ENCODE measurements at places on chromosomes 1 and 21.

DNA sequence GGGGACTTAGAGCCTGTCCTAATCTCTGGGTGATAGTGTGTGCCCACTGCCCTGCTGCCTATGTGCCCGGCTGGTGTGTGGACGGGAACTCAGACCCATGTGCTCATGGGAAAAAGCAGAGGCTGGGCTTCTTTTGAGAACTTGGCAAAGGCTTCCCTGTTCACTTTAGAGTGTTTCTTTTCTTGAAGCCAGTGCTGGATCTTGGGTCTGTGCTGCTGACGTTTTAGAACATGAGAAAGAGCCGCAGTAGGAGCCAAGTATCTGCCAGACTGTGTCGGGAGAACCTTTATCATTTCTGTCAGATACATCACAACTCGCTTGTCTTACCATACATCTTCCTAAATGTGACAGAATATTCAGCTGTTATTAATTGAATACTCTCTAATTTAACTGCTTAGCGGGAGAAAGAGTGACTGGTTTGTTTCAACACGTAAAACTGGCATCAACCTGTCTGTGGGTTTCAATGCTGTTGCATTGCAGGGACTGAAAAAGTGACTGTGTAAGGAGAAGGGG lies 195.2 kb downstream of the PBX1 start:
- no peak for DNase-seq

- no peak for DNase-seq
Measured at GRCh38 chr1:118209648-118210047, 24.6 kb upstream of the SPAG17 start.

GRCh38 chr1:8378981-8379470 lies 61.1 kb downstream of the SLC45A1 start:
- DNase-seq, result no peak

DNA sequence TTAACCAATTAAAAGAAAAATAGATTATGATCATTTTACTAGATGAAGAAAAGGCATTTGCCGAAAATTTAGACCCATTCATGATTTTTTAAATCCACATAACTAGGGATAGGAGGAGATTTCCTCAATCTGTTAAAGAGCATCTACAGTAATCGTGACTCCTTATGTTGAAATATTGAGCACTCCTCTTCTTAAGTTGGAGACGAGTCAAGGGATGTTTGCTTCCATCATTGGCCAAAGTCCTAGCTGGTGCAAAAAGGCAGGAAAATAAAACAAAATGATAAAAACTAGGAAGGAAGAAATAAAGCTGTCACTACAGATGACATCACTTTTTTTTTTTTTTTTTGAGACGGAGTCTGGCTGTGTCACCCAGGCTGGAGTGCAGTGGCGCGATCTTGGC lies 245.6 kb upstream of the KAZN start:
- no peak for DNase-seq

- no peak for DNase-seq
Measured at GRCh38 chr21:45922648-45923047, 58.9 kb upstream of the COL6A1 start.

- DNase-seq, result no peak
Measured at GRCh38 chr1:58971629-58972140, 187.8 kb upstream of the JUN start.

DNA sequence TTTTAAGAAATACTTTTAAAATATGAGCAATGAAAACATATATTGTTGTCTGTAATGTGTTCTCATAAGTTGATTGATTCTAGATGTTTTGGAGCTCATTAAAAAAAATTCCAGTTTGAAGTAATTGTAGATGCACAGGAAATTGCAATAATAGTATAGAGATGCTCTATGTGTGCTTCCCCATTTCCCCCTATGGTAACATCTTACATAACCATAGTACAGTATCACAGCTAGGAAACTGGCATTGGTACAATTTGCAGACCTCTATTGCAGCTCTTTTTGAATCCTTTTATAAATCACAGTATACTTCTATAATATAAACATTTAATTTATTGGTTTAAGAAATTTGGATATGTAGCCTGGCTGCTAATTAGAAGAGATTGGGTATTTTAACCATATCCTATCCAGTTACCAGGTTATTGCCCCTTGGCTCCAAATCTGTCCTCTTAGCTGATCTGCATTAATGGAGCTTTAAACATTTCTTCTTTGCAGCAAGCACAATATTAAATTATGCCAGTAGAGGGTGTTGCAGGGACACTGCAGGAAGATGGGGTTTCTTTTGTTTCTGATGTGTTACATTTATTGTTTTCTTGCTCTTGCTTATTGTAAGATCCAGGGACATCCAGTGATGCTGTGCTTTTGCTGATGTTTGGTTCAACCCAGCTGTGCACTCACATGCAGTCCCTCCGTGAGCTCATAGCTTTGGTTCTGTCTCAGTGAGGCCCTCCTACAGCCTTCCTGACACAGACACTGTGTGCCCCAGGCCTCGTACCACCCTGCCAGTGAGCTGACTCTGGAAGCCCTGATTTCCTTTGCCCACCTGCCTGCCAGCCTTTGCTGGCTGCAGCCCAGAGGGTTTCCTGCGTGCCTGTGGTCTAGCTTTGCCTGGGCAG lies 103.3 kb downstream of the RABGAP1L start:
- DNase-seq, result peak; percentile 73

DNA sequence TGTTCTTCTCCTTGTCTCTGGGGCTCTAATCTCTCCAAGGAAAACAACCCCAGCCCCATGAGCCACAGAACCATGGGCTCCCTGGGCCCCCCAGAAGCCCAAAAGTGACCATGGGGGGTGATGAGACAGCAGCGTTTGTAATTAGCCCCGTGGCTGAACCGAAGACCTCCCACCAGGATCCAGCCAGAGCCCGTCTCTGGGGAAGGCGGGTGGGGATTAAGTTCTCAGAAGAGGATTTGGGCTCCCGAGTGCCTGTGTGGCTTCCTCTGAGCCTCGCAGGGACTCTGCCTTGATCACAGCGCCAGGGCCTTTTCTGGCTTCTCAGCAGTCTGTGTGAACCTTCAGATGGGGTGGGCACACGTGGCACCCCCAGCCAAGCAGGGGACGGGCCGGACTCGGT lies 77.0 kb downstream of the ALPL start:
- DNase-seq, result no peak

GRCh38 chr1:187985897-187986654 lies 1157.3 kb downstream of the PLA2G4A start:
- DNase-seq, result no peak

DNA sequence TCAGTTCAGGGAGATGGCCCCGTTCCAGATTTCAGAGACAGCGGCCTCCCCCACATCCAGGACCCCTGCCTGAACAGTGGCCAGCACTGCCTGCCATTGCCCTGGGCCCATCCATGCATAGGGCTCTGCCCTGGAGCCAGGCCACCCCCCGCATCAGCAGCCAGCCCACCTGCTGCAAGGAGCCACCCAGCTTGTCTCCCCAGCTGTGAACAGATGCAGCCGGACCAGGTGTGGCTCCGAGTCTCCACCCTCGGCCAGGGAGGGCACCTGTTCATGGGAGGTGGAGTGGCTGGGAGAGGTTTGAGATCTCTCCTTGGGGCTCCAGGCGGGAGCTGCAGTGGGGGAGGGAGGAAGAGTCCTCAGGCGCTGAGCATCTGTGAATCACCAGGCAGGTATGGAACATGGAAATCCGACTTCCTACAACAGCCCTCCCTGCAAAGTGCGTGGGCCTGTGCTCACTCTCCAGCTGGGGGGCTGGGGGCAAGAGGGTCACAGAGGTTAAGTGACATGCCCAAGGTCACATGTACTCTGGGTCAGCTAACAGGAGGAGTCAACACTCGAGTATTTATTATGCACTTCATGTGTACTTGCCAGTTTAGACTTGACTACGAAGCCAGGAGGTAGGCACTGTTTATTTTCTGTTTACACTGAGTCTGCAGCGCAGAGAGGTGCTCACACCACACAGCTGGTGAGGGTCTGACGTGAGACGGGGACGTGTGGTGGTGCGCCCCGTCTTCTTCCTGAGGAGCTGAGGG lies 4.8 kb upstream of the HES5 start:
- peak; percentile 74 for DNase-seq

GRCh38 chr21:25735646-25736597 lies 1.1 kb downstream of the GABPA start:
- peak; percentile 90 for DNase-seq

- no peak for DNase-seq
Measured at GRCh38 chr1:20463502-20463901, 22.5 kb downstream of the CAMK2N1 start.

DNA sequence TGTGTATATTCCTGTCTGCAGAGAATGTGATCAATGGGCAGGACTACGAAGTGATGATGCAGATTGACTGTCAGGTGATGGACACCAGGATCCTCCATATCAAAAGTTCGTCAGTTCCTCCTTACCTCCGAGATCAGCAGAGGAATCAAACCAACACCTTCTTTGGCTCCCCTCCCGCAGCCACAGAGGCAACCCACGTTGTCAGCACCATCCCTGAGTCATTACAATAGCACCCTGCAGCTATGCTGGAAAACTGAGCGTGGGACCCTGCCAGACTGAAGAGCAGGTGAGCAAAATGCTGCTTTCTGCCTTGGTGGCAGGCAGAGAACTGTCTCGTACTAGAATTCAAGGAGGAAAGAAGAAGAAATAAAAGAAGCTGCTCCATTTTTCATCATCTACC lies 65.2 kb downstream of the OLFML2B start:
- peak; percentile 88 for DNase-seq

- no peak for DNase-seq
Measured at GRCh38 chr1:94124538-94124937, 3.6 kb upstream of the ABCA4 start.

- no peak for DNase-seq
Measured at GRCh38 chr1:98371764-98372163, 289.8 kb upstream of the SNX7 start.

DNA sequence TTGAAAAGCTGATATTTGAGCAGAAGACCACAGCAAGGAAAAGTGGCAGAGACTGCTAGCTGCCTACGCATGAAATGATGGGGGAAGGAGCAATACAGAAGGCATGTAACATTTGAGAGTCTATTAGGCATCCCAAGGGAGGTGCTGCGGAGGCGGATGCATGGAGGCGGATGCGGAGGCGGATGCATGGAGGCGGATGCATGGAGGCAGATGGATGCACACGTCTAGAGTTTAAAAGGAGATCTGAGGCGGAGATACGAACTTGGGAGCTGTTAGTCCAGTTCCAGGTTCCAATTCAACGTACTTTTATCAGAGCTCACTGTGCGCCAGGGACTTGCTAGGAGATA lies 744 bp upstream of the DDX20 start:
- DNase-seq, result peak; percentile 67

DNA sequence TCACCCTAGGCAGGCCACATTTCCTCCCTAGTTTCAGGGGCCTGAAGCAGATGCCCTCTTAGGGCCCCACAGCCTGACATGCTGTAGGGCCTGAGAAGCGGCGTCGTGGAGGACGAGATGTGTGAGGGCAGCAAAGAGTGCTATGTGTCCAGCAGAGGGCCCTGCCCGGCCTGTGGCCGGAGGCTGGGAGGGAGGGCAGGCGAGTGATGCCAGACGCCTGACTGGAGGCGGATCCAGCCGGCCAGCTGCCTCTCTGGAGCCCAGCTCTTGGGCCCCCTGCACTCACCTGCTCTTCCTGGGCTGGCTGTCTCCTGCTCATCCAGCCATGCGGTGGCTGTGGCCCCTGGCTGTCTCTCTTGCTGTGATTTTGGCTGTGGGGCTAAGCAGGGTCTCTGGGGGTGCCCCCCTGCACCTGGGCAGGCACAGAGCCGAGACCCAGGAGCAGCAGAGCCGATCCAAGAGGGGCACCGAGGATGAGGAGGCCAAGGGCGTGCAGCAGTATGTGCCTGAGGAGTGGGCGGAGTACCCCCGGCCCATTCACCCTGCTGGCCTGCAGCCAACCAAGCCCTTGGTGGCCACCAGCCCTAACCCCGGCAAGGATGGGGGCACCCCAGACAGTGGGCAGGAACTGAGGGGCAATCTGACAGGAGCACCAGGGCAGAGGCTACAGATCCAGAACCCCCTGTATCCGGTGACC lies at the start of gene GPR37L1:
Gene GPR37L1 (plus strand): TSS at position 279 of the 697 bp plus-strand sequence. CDS start 47 bp downstream, at position 326.
- peak; percentile 56 for DNase-seq

DNA sequence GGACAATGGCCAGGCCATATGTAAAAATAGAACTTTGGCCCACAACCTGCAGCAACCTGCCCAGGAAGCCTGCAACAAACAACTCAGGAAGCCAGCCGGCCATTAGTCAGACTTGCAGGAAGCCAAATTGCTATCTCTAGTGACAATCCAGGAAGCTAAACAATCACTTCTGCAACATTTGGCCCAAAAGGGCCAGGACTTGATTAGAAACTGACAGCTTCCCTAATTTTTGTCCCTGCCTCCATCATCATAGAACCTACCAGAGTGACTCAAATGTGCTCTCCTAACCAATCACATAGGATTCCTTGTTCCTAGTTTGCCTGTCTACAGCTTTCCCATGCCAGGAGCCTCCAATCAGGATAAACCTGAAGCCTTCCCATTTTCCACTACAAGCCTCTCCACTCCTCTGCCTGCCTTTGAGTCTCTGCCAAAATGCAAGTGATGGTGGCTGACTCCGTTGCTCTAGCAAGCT lies 639.3 kb downstream of the PTPRU start:
- no peak for DNase-seq

- peak; percentile 63 for DNase-seq
Measured at GRCh38 chr21:42337830-42338728, 12.7 kb downstream of the TFF2 start.

DNA sequence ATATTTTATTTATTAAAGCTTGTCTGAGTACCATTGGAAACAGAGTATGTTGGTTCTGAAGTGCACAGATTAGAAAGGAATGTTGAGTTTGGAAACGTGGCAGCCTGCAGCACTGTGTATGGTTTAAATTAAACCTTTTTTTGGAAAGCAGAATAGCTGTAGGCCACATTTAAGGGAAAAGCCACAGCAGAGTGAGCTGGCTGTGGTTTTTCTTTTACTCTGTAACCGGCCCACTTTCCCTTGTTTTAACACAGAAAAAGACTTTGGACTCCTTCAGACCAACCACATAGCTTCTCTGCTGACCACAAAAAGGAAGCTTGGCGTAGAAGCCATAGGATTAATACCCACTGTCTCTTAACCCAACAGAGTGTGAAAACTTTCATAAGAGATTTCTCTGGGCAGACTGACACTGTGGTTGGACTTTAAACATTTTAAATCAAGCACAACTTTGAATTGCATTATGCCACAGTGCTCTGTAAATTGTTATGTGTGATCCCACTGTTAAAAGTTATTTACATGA lies 75.2 kb downstream of the NFIA start:
- DNase-seq, result peak; percentile 30

GRCh38 chr1:30189818-30190500 lies 533.4 kb downstream of the MATN1 start:
- DNase-seq, result no peak

DNA sequence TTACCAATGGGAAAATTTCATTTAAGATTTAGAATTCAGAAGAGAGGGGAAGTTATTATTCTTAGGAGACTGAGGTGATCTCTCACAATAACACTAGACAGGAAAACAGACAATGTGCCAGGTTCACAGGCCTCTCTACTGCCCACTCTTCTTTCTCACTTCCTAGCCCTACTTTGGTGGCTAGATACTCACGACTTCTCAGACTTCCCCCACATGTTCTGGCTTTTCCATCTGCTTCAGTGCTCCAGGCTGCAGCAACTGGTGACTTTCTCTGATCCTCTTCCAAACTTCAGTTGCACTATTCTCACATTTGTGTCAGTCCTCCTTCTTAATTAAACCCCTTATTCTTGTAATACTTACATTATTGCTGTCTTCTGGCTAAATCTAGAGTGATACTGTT lies 208.7 kb upstream of the KCTD3 start:
- DNase-seq, result no peak
